Upper lobe of left lung (tissue), 6 donors: ENCODE measurements at places on chromosomes 6 and 20.

GRCh38 chr6:87393026-87393622 lies 14.6 kb upstream of the CFAP206 start:
- no peaks in the 10 kb centered on the region for H3K4me1 ChIP-seq
- DNase-seq = no peak
- H3K36me3 ChIP-seq = no peaks in the 10 kb centered on the region
- no peak overlapping the region for H3K4me3 ChIP-seq
- H3K27ac ChIP-seq = no peak overlapping the region

DNA sequence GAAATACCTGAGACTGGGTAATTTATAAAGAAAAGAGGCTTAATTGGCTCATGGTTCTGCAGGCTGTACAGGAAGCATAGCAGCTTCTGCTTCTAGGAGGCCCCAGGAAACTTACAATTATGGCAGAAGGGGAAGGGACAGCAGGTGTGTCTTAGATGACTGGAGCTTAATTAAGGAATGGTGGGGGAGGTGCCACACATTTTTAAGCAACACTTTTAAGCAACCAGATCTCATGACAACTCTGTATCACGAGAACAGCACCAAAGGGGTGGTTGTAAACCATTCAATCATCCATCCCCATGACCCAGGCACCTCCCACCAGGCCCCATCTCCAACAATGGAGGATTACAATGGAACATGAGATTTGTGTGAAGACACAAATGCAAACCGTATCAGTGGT lies 26.9 kb downstream of the FIG4 start:
- H3K27me3 ChIP-seq = no peaks in the 10 kb centered on the region
- H3K4me1 ChIP-seq = peaks cover 4% of the 10 kb centered on the region
- H3K4me3 ChIP-seq = no peak overlapping the region
- no peak overlapping the region for H3K27ac ChIP-seq

DNA sequence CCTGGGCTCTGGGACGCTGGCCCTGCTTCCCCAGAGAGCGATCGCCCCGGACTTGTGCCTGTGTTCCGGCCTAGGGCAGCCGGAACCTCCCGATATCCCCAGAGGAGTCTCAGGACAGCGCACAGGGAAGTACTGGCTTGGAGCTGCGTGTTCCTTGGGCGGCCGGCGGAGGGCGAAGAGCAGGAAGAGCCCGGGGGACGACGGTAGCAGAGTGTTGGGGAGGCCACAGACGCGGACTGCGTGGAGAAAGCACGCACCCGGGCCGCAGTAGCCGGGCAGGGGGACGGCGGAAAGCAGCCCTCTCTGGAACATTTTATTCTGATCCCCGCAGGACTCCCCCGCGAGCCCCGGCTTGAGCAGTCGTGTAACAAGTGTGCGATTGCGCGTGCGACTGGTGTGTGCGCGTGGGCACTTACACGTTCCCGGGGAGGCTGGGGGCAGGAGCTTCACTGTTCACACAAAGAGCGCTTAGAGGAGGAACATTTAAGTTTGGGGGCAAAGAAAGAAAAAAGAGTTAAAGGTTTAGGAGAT lies 36.1 kb downstream of the NCR2 start:
- H3K4me3 ChIP-seq = no peak overlapping the region
- H3K4me1 ChIP-seq = peaks cover 39% of the 10 kb centered on the region
- H3K36me3 ChIP-seq = no peaks in the 10 kb centered on the region
- peak; percentile 85 for DNase-seq

GRCh38 chr20:2237059-2237458 lies 58.7 kb upstream of the TGM3 start:
- H3K4me3 ChIP-seq = no peak overlapping the region
- H3K27ac ChIP-seq = no peak overlapping the region
- no peaks in the 10 kb centered on the region for H3K4me1 ChIP-seq
- no peaks in the 10 kb centered on the region for H3K36me3 ChIP-seq
- H3K27me3 ChIP-seq = no peaks in the 10 kb centered on the region

DNA sequence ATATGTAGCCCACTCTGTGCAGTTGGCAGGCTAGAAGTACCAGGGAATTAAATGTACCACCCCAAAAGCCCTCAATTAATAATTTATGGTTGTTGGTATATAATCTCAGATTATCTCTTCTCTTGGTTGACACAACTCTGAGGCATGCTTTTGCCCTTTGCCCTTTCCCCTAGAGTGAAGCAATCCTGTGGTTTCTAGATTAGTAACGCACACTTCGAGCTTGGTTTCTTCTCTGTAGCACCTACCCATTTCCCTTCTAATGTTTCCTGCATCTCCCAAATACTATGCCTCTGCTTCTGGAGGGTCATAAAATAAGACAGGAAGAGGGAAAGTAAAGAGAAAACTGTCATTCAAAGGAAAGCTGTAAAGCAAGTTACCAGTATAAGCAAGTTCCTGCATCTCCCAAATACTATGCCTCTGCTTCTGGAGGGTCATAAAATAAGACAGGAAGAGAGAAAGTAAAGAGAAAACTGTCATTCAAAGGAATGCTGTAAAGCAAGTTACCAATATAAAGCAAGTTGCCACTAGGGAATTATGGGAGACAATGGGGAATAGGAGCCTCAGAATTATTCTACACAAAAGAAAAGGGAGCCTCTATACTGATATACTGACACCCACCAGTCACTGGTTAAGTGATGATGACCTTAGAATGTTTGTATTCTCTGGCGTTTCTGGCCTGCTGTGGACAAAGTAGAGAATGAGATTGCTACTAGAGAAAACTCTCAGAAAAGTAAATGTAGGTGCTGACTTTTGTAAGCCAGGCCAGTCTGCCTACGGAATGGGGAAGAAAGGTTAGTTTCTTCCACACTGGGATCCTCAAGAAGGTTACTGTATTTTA lies 862.6 kb upstream of the MAN1A1 start:
- no peaks in the 10 kb centered on the region for H3K36me3 ChIP-seq
- H3K27me3 ChIP-seq = no peaks in the 10 kb centered on the region
- no peak overlapping the region for H3K4me3 ChIP-seq
- no peak for DNase-seq
- H3K27ac ChIP-seq = no peak overlapping the region
- H3K4me1 ChIP-seq = no peaks in the 10 kb centered on the region

GRCh38 chr20:63178446-63178820 lies 37.5 kb downstream of the YTHDF1 start:
- H3K4me1 ChIP-seq = peaks cover 25% of the 10 kb centered on the region
- H3K27ac ChIP-seq = no peak overlapping the region
- peaks cover 73% of the 10 kb centered on the region for H3K27me3 ChIP-seq
